Right ventricle myocardium inferior (tissue), 1 donor: ENCODE measurements at places on chromosomes 6 and 20. TPM values are rescaled to one million over a fixed set of nuclear protein-coding genes. Genes with fewer than 3 reads are reported as not detected.

- peak; percentile 70 for DNase-seq
These were observed 157.2 kb upstream of the CARMIL1 start for GRCh38 chr6:25122001-25122400.

DNA sequence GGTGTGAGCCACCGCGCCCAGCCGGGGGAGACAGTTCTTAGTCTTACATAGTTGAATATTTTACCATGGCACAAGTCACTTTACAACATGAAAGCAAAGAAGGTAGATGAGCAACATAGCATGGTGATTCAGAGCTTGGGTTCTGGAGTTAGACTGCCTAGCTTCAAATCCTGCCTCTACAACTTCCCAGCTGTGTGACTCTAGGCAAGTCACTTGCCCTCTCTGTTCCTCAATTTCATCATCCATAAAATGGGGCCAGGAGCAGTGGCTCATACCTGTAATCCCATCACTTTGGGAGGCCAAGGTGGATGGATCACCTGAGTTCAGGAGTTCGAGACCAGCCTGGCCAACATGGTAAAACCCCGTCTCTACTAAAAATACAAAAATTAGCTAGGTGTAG, 26.3 kb downstream of the HCK start:
- no peak for DNase-seq

DNA sequence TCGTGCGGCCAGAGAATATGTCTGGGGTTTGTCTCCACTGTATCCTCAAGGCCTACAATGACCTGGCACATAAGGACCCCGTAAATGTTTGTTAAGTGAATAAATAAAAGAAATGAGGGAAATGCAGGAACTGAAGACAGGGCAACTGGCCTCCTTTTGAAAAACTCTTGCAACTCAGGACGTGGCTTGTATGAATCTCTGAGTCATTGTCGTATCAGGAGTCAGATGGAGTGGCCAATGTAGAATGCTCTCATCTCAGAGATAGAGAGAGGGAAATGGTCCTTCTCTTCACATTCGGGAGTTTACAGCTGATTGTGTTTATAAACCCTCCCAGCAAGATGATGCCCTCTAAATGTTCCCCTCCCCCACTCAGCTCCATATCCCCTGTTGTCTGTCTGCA, 57.1 kb downstream of the UST start:
- DNase-seq, result no peak

GRCh38 chr6:154086510-154086909, 47.5 kb downstream of the OPRM1 start:
- no peak for DNase-seq

DNA sequence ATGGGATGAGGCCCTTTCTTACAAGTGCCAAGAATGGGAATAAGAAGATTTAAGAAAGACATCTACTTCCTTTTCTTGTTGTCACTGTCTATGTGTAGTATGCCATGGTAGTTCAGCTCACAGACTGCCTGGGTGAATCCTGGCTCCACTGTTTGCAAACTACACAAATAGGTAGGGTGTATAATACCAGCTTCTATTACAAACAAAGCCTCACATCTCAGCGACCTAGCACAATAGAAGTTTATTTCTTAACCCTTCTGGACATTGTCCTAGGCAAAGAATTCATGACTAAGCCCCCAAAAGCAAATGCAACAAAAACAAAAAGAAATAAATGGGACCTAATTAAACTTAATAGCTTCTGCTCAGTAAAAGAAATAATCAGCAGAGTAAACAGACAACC, 74.5 kb downstream of the LINC00237 start:
- no peak for DNase-seq

GRCh38 chr6:12196326-12196936, 93.7 kb upstream of the EDN1 start:
- DNase-seq, result no peak

- no peak for DNase-seq
These were observed 184.5 kb downstream of the KIF16B start for GRCh38 chr20:16388731-16389130.

DNA sequence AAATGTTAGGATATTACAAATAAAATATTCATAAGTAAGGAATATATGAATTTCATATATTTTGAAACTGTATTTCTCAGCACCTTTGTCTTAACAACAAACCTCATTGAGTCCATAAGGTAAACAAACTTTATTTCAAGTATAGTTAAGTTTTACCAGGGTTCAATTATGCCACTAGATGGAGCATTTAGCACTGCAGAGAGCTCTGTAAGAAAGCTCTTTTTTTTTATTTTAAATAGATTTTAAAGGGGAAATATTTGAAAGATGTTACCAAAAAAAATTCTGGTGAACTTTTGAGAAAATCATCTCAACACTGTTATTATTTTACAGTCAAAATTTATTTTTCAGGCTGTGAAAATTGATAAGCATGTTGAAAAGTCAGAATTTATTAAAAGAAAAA, 955.2 kb upstream of the EYS start:
- no peak for DNase-seq

DNA sequence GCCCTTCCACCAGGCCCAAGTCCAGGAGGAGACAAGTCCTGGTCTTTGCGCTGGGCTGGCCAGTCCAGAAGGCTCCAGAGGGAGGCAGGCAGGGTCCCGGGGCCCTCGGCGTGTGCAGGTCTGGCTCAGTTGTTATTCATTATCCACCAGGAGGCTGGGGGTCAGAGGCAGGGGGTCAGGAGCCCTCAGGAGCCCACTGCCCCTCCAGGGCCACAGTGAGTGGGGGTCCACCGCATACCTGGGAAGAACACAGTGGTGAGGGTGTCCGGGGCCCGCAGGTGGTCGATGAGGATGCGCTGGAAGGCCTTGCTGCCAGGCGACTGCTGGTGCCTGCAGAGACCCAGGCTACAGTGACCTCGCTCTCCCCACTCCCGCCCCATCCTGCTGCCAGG, 4.4 kb upstream of the C20orf144 start:
- peak; percentile 65 for DNase-seq

- no peak for DNase-seq
These were observed 29.2 kb upstream of the SSR1 start for GRCh38 chr6:7341989-7342742.

DNA sequence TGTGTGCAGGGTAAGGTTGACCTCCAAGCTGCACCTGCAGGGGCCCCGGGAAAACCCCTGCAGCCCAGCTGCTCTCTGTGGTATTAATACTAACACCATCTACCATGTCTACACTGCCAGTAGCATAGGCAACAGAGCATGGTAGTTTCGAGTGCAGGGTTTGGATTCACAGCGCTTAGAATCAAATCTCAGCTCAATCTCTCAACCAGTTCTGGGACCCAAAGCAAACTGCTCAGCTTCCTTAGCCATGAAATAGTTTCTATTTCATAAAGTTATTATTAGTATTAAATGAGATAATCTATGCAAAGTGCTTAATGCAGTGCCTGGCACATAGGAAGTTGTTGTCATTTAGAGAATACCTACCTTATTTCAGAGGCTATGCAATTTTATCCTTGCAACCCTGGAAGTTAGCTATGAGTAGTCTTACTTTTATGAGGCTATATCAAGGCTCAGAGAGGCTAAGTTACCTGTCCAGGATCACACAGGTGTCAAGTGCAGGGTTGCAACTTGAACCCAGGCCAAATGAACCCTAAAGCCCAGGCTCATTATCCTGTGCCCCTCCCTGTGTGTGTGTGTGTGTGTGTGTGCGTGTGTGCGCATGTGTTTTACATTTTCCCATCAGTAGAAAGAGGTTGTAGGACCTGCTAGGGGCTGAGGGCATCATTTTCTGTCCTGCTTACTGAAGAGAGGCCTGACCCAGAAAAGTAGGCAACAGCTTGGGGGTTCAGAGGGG, 27.6 kb upstream of the MRPS18A start:
- DNase-seq, result no peak

DNA sequence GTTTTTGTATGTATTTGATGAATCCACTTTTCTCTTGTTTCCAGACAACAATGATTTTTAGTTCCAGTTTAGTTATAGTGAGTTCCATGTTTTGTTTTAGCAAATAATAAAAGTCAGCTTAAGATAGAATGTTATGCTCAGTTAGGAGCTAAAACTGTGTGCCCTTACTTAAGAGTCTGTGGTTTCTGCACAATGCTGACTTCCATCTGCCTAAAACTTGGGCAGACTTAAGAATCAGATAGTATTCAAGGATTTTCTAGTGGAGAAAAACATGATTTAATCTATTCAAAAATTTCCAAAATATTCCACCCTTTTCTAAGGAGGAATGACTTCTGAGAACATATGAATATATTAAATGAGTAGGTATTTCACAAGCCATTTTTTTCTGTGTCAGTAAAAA, 32.8 kb downstream of the LAMA4 start:
- DNase-seq, result no peak

DNA sequence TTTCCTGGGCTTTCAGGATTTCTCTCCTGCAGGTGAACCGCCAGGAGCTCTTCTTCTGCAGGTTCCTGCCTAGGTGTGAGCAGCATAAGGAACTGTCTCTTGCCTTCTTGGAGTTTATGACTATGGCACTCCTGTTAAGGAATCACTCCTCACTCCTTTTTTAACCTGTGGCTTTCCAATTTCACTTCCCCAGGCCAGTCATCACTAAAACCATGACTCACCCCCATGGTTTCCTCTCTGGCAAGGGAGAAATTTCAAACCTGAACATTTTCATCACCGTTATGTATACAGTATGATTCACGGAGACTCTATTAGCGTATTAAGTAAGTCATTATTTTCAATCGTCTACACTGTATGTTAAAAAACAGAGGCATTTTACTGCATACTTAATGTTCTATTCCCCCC, 78.2 kb upstream of the ARID1B start:
- DNase-seq, result no peak

The ANKRD66 gene
- not detected for total RNA-seq

The RAB5IF gene
- total RNA-seq, result 65.4 TPM

The CPXM1 gene
- total RNA-seq, result 2.3 TPM

The SSTR4 gene
- not detected for total RNA-seq

The CDC5L gene
- 18.6 TPM for total RNA-seq

The NKAIN2 gene
- total RNA-seq, result 0.30 TPM
